ENCODE measurements at places on chromosomes 1 and 21.

DNA sequence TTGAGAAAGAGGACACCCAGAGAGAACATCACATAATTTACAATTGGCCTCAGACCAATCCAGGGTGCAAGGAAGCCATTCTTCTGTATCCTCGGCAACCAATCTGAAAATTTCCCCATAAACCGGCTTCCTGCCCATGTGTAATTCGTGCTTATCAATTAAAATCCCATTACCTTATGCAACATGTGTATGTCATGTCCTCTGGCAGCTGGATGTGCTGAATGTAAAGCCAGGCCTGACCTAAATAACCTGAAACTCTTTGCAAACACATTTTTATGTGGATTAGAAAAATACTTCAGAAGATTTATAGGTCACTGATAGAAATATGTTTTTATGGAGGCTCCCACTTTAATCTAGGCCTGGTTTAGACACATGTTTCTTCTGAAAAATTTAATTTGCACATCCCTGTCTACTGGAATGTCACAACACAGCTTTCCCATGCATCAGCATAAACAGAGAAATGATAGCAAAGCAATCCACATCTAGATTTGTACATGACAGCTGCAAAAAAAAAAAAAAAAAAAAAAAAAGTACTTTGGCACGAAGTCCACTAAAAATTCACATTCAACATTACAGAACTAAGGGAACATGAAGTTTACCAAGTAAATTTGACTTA lies 69.4 kb upstream of the SAMSN1 start:
- DNase-seq = no peak

- DNase-seq = no peak
Measured at GRCh38 chr1:160459687-160460086, 59.3 kb downstream of the VANGL2 start.

DNA sequence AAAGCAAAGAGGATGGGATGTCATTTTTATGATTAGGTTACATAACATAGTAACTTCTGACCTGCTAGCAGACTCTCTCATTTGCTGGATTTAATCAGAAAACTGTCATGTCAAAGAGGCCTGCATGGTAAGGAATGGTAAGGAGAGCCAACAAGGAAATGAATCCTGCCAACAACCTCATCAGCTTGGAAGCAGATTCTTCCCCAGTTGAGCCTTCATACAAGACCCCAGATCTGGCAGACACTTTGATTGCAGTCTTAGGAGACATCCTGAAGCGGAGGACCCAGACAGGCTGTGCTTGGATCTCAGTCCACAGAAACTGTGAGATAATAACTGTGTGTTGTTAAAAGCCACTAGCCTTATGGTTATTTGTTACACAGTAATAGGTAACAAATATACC lies 27.6 kb upstream of the MARK1 start:
- no peak for DNase-seq

- no peak for DNase-seq
Measured at GRCh38 chr1:246329900-246330299, 177.2 kb downstream of the SMYD3 start.

DNA sequence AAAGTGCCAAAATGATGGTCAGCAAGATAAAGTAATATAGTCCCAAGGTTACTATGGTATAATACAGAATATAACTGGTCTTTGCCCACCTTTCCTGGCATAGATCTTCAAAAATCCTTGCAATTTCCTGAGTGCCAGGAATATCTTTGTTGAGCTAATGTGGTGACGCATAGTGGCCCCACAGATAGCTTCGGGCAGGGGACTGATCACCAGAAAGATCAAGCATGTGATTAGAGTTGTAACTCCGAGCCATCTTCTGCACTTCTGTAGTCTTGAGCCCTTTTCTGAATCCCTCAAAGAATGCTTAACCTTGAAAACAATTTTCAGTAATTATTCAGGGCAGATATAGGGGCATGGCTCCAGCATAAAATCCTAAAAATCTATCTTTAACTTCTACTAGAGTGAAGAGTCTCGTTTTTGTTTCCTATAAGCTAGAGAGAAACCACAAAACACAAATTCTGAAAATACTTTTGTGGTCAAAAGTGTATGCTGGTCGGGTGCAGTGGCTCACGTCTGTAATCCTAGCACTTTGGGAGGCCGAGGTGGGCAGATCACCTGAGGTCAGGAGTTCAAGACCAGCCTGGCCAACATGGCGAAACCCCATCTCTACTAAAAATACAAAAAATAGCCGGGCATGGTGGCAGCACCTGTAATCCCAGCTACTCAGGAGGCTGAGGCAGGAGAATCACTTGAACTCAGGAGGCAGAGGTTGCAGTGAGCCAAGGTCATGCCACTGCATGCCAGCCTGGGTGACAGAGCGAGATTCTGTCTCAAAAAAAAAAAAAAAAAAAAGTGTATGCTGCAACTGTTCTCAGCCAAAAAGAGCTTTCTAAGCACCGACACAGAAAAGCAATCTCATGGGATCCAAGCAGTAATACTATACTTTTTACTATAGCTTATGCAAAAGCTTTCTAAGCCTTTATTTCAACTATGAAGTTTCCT lies 62.8 kb downstream of the NVL start:
- no peak for DNase-seq

DNA sequence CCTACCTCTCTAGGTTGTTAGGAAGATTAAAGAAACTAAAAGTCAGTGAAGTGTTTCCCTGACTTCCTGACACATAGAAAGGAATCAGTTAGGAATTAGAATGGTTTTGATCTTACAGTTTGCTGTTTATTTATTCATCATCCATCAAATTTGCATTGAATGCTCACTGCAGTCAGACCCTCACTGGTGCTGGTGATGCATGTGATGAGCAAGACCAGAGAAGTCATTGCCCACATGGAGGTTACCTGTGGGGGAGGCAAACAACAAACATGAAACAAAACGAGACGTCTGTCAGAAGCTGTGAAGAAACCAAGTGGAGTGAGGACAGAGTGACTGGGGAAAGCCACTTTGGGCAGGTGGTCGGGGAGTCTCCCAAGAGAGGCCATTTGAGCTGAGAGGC lies 6.4 kb downstream of the CTPS1 start:
- DNase-seq = no peak

DNA sequence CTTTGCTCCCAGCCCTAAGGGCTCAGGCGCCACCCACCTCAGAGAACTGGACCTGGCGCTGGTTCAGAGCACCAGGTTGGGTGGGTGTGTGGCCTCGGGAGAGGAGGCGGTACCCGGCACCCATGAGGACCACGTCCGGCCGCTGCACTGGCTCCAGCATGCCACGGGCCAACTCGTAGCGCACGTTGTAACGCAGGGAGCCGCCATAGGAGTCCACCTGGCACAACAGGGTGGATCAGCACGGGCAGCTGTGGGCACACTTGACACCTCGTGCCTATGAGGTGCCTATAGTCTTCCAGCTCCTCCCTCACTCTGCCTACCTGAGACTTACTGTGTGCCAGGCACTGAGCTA lies 56.5 kb downstream of the HSPG2 start:
- no peak for DNase-seq

- DNase-seq = no peak
Measured at GRCh38 chr1:92820024-92820423, 11.8 kb upstream of the RPL5 start.

DNA sequence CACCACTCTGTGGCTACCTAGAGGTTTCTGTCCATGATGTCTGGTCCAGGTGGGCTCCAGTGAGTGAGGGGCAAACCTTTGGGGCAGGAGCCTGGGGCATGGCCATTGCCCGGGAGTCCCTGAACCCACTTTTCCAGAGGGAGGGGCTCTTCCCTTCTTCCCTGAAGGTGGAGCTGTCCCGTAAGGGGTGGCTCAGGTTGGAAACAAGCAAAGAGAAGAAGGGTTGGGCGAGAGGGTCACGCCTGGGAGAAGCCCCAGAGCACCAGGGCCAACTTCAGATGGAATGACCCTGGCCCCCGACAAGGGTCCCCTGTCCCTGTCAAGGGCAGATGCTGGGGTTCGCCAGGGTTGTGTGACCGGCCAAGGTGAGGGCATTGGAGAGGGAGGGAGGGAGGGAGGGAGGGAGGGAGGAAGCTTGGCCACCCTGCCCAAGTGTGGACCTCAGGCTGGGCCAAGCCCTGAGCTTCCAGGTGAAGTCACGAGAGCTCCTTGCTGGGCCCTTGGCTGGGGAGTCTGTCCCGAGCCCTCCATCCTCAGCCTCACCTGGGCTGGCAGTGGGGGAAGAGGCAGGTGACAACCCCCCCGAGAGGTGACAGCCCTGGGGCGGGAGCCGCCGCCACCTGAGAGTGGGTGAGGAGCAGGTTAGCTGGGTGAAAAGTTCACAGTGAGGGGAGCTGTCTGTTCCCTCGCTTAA lies 69.6 kb downstream of the DHRS3 start:
- DNase-seq = no peak

- DNase-seq = no peak
Measured at GRCh38 chr21:25625036-25625435, 14.0 kb upstream of the JAM2 start.

DNA sequence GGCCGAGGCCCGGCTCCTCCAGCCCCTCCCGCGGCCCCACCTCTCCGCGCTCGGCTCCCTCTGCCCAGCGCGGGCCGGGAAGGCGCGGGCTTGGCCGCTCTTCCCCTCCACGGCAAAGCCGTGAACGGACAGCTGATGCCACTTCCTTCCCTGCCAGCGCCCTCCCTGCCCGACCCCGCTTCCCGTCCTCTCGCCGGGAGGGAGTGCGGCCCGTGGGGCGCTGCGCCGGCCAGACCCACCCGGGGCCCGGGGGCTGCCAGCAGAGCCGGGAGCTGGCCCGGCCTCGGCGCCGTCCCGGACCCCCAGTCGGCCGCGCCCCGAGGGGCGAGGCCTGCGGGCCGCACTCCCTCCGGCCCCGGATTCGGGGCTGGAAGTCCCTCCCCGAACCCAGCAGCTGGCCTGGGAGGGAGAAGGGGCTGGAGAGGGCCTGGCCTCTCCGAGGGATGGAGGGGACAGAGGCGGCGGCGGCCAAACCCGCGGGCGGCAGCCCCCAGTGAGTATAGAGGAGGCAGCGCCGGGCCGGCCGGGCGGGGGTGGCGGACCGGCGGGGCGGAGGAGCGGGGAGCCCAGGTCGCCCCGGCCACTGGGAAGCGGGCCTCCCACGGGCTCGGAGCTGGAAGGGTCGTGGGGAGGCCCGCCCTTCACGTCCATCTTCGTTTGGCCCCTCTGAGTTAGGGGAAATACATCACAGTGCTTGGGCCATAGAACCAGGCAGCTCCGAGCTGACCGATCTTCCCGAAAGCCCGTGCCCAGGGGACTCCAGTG lies at the start of gene KIAA1614:
Gene KIAA1614 (plus strand): TSS at position 97 of the 765 bp plus-strand sequence. CDS start 347 bp downstream, at position 444.
- no peak for DNase-seq

DNA sequence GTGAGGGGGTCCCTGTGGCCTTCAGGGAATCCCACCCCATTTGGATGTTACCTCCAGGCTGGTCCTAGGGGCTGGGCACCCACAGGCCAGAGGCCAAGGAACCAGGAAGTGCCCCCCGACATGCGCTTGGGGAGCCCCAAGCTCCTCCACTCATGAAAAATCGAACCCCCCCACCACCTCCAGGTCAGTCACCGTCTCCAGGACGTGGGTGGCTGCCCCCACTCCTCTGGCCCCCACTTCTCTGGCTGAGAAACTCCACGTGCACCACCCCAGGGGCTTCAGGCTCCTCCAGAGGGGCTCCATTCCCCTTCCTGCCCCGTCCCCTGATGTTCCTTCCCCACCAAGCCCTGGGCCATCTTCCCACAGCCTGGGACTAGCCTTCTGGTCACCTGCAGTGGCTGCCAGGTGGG lies 30.5 kb upstream of the POFUT2 start:
- DNase-seq = no peak

GRCh38 chr21:37829447-37829846 lies 86.8 kb downstream of the KCNJ6 start:
- DNase-seq = no peak

GRCh38 chr1:102472520-102472919 lies 475.8 kb upstream of the OLFM3 start:
- DNase-seq = no peak

DNA sequence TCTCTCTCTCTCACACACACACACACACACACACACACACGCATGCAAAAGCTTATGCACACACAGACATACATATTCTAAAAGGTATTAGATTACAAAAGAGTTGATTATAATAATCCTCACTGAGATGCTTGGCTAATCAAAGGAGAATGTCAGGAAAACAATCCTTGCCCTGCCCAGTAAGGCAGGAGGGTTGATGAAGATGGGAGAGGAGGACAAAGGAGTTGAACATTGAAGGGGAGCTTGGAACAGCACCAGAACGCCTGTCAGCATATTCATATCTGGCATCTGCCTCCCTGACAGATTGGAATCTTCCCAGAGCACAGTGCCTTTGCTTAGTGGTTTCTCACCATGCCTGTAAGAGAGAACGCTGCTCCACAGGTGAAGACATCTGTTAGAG lies 68.6 kb upstream of the PALMD start:
- no peak for DNase-seq

GRCh38 chr1:214563881-214564280 lies 12.5 kb upstream of the PTPN14 start:
- DNase-seq = no peak

- DNase-seq = no peak
Measured at GRCh38 chr1:214004795-214005194, 17.0 kb downstream of the PROX1 start.

- no peak for DNase-seq
Measured at GRCh38 chr1:231395076-231395997, 26.8 kb downstream of the EGLN1 start.

- peak; percentile 60 for DNase-seq
Measured at GRCh38 chr1:37946703-37947360, at the start of gene INPP5B. TSS of gene INPP5B (minus strand) at chr1:37947053. CDS start at chr1:37946308, 745 bp downstream.

- peak; percentile 22 for DNase-seq
Measured at GRCh38 chr1:50369830-50370229, 53.4 kb downstream of the DMRTA2 start.

GRCh38 chr1:47338249-47339077 lies 4.9 kb downstream of the CMPK1 start:
- no peak for DNase-seq

GRCh38 chr1:80158771-80159170 lies 1152.2 kb upstream of the ADGRL4 start:
- DNase-seq = no peak

DNA sequence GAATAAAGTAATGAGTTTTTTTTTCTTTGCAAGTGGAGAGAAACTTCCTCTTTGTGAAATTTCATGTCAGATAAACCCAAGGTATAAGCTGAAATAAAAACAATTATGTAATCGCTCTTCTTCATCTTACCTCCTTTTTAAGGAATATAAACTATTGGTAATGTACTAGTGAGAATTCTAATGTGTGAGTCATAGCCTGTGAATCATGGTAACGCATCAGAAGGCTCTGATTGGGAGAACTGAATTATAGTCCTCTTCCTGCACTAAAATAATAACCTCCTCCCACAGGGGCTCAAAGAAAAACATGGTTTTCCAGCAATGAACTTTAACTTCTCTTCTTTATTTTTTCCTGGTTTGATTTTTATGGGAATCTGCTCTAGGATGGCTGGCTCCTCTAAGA lies 57.1 kb upstream of the COX20 start:
- no peak for DNase-seq

DNA sequence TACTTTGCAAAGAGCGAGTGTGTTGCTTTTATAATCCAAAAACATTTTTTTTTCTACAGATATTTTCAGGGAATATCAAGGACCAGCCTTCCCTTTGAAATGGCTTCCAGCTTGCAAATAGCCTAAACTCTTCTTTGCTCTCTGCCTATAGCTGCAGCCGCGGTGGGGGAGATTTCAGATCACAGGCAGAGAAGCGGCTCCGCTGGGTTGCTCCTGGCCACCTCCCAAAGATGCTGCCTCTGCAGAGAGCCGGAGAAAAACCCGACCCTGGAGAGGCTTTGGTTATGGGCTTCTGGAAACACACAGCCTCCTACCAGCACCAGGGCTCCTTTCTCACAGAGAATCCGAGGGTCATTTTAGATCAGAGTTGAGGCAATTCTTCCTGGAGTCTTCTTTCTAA lies 18.6 kb upstream of the PAX7 start:
- no peak for DNase-seq
